ENCODE measurements at places on chromosomes 12 and 14.

DNA sequence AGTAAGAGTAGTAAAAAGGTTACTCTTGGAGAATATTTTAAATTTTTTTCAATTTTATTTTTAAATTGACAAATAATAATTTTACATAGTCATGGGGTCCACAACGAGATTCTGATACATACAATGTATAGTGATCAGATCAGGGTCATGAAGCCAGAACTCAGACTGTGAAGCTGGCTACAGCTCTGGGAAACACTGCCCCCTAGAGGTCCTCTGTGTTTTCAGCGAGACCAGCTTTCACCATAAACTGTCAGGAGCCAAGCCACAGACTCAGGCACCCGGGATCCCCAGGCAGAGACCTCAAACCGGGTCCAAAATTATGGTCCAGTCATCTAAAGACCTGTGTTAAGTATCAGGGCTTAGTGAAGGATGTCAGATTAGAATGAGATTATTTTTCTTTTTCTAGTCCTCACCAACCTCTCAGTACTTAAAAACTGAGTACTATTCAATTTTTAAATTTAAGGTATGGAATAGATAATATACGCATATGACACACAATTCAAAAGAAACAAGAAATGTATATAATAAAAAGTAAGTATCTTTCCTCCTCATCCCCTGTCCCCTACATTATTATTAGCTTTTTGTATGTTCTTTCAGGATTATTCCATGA, 397.1 kb downstream of the MDGA2 start:
- no peak for DNase-seq

GRCh38 chr12:46526233-46526632, 153.7 kb upstream of the SLC38A2 start:
- no peak for DNase-seq

DNA sequence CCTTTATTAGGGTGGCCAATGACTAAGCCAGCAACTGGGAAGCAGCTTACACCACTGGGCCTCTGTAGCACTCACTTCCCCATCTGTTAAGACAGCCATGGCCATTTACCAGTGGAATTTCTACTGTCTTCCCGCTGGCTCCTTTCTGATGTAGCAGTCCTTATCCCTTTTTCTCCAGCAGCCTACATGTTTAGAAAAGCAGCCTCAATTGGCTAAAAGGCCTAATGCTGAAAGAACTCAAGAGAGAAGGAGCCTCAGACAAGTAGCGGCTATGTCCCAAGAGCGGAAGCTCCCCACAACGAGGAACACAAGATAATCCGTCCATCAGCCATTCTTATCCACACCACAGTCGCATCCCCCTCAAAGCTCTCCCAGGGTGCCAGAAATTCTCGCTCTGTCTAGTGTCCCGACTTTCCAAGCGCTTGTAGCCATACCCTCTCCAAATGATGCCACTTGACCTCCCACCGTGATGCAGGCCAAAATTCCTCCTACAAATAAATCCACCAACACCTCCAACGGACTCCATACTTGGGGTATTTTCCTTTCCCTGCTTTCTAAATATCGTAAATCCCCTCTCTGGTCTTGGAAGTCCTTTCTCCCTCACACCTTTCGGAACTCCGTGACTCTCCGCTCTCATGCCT, 624 bp downstream of the M6PR start:
- DNase-seq: no peak

- no peak for DNase-seq
These were observed 42.6 kb downstream of the SH2B3 start for GRCh38 chr12:111448266-111448830.

GRCh38 chr14:60622210-60622916, 26.9 kb downstream of the SIX1 start:
- DNase-seq: no peak

- DNase-seq: no peak
These were observed 10.7 kb upstream of the ATP2A2 start for GRCh38 chr12:110270125-110270962.

DNA sequence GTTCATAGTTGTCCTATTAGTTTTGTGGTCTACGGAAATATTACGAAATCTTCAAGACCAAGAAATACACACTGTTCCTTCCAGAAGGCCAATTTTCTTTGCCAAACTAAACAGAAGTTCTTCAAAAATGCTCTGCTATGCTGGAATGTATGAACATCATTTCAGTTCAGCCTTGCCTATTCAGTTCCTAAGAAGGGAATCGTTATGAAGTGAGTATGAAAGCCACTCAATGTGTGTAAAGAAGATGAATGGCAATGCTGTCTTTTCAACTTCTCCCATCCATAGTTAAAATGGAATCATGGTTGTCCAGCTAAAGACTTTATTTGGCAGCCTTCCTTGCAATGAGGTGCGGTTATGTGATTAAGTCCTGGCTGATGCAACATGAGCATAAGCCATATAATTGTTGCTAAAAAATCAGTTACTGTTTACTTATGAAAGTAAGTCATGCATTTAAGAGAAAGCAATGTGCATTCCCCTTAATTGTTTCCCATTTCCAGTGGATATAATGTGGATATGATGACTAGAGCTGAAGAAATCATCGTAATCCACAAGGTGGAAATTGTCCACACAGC, 73.8 kb upstream of the PTPRR start:
- no peak for DNase-seq

- DNase-seq: no peak
These were observed 26.3 kb downstream of the RAB35 start for GRCh38 chr12:120090206-120090605.

DNA sequence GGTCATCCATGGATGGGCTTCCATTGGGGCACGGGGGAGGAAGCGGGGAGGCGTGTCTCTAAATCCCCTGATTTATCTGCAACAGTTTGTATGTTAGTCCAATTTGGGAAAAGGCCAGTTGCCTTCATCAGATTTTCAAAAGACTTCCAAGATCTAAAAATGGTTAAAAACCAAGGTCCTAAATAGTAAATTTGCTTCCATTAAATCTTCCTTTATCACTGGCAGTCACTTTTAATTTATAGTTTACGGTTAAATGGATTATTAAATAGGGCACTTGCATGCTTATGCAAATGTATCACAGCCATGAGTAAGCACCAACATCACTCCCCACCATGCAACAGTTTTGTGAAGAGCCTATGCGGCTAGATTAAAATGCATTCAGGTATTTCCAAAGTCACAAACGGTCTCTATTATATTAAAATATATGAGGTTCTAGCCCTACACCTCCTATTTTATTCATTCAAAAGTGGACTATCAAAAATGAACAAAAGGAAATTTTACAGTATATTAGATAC, 108.2 kb upstream of the GPHB5 start:
- no peak for DNase-seq

DNA sequence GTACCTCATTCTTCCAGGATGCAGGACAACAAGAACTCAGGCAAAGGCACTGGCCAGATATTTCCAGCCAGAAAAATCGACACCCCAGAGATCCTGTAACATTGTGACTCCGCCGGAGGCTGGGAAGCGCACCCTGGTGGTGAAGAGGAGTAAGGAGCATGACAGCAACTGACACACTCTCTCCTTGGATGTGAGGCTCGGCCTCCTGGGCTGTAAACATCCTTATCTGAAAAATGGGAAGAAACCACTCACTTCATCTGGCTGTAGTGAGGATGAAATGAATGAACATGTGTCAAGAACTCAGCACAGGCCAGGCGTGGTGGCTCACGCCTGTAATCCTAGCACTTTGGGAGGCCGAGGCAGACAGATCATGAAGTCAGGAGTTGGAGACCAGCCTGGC, 27.5 kb downstream of the TCHP start:
- peak; percentile 19 for DNase-seq

GRCh38 chr12:95723693-95724384, 66.7 kb downstream of the NTN4 start:
- no peak for DNase-seq

Data from activated T-helper 1 cell treated with Interleukin-2 at 50 U/mL for 16 hours (primary cell).